A549 treated with RU486 at 1 μM for 4 hours (cell line): ENCODE measurements at places on chromosomes 1 and 21. TPM values are rescaled to one million over a fixed set of nuclear protein-coding genes. Genes with fewer than 3 reads are reported as not detected.

The C1orf216 gene
- 10.9 to 15.9 TPM (median 14.4 TPM) in 5 replicates for total RNA-seq

The UMODL1 gene
- not detected in 5 replicates for total RNA-seq

The SPATA45 gene
- total RNA-seq, result not detected in 5 replicates

The TRPM2 gene
- total RNA-seq, result 5.2 to 10.6 TPM (median 8.9 TPM) in 5 replicates

The BARHL2 gene
- not detected in 5 replicates for total RNA-seq

The GNAT2 gene
- 0.23 to 0.30 TPM in 2 of 5 replicates, not detected in the others for total RNA-seq

The FAM163A gene
- not detected in 5 replicates for total RNA-seq

The DRAXIN gene
- 0.07 to 0.10 TPM (median 0.08 TPM) in 5 replicates for total RNA-seq

The OR14K1 gene
- not detected in 5 replicates for total RNA-seq

The CDC14A gene
- total RNA-seq, result 1.9 to 3.1 TPM (median 2.7 TPM) in 5 replicates

The ADORA1 gene
- 0.73 to 1.3 TPM (median 1.2 TPM) in 5 replicates for total RNA-seq

The NBPF19 gene
- total RNA-seq, result 3.5 to 4.2 TPM (median 3.7 TPM) in 5 replicates

The KLHL17 gene
- 9.9 to 18.0 TPM (median 14.9 TPM) in 5 replicates for total RNA-seq

The HIVEP3 gene
- 2.1 to 3.2 TPM (median 2.8 TPM) in 5 replicates for total RNA-seq

The BRDT gene
- not detected in 5 replicates for total RNA-seq

The GBP3 gene
- total RNA-seq, result 1.1 to 1.8 TPM (median 1.6 TPM) in 5 replicates

The MACO1 gene
- total RNA-seq, result 8.2 to 11.7 TPM (median 9.6 TPM) in 5 replicates

The STYXL2 gene
- total RNA-seq, result not detected in 5 replicates

The TEX38 gene
- 0.13 TPM in 1 of 5 replicates, not detected in the others for total RNA-seq

The ANGPTL3 gene
- 0.06 TPM in 1 of 5 replicates, not detected in the others for total RNA-seq

The EMC1 gene
- 27.0 to 37.6 TPM (median 34.2 TPM) in 5 replicates for total RNA-seq

The OSCP1 gene
- total RNA-seq, result 5.5 to 7.0 TPM (median 6.1 TPM) in 5 replicates

The HEYL gene
- 2.8 to 3.6 TPM (median 3.4 TPM) in 5 replicates for total RNA-seq

The TNNI3K gene
- total RNA-seq, result not detected in 5 replicates

The FAM72A gene
- total RNA-seq, result 8.1 to 12.6 TPM (median 11.7 TPM) in 5 replicates

The CD48 gene
- total RNA-seq, result not detected in 5 replicates

The CAMK2N1 gene
- total RNA-seq, result 27.4 to 53.4 TPM (median 53.3 TPM) in 5 replicates

The TMEM269 gene
- total RNA-seq, result 0.08 to 0.18 TPM (median 0.12 TPM) in 4 of 5 replicates, not detected in the other

The SOX13 gene
- total RNA-seq, result 14.6 to 20.9 TPM (median 19.4 TPM) in 5 replicates

The PLOD1 gene
- total RNA-seq, result 72.3 to 83.5 TPM (median 81.5 TPM) in 5 replicates

The GJA8 gene
- not detected in 5 replicates for total RNA-seq

The SLC44A3 gene
- 1.4 to 1.9 TPM (median 1.8 TPM) in 5 replicates for total RNA-seq

The KPNA6 gene
- 15.2 to 18.1 TPM (median 15.7 TPM) in 5 replicates for total RNA-seq

The USP33 gene
- 9.1 to 20.0 TPM (median 18.7 TPM) in 5 replicates for total RNA-seq

The MIB2 gene
- total RNA-seq, result 8.3 to 20.2 TPM (median 17.1 TPM) in 5 replicates

The CFHR4 gene
- not detected in 5 replicates for total RNA-seq

The PLA2G2F gene
- total RNA-seq, result not detected in 5 replicates

The SV2A gene
- 0.06 to 0.19 TPM (median 0.13 TPM) in 5 replicates for total RNA-seq

The GBP2 gene
- 0.65 to 1.3 TPM (median 0.87 TPM) in 5 replicates for total RNA-seq

The RBP7 gene
- total RNA-seq, result 5.4 to 6.3 TPM (median 5.7 TPM) in 5 replicates

The INAVA gene
- 29.7 to 46.4 TPM (median 37.9 TPM) in 5 replicates for total RNA-seq

The CELA2A gene
- total RNA-seq, result 0.17 TPM in 1 of 5 replicates, not detected in the others

The PRMT6 gene
- total RNA-seq, result not detected in 5 replicates

The MTARC2 gene
- 10.3 to 13.0 TPM (median 10.8 TPM) in 5 replicates for total RNA-seq

The BMP8A gene
- total RNA-seq, result 0.10 to 0.20 TPM (median 0.16 TPM) in 4 of 5 replicates, not detected in the other

The TMEM240 gene
- total RNA-seq, result 0.22 to 0.52 TPM (median 0.36 TPM) in 5 replicates

The REN gene
- total RNA-seq, result not detected in 5 replicates

The KCNN3 gene
- total RNA-seq, result 0.02 to 0.08 TPM (median 0.06 TPM) in 5 replicates

The TMPRSS2 gene
- total RNA-seq, result 0.09 to 0.26 TPM (median 0.13 TPM) in 3 of 5 replicates, not detected in the others

The PTGS2 gene
- total RNA-seq, result 5.8 to 11.2 TPM (median 9.0 TPM) in 5 replicates

The HPCAL4 gene
- total RNA-seq, result 0.22 to 0.35 TPM (median 0.28 TPM) in 5 replicates

The TMEM125 gene
- not detected in 5 replicates for total RNA-seq

The MROH9 gene
- total RNA-seq, result not detected in 5 replicates
